ENCODE measurements at places on chromosomes 1 and 21.
A peak's percentile ranks its signal among the peaks of the same experiment; 100 is the strongest.

DNA sequence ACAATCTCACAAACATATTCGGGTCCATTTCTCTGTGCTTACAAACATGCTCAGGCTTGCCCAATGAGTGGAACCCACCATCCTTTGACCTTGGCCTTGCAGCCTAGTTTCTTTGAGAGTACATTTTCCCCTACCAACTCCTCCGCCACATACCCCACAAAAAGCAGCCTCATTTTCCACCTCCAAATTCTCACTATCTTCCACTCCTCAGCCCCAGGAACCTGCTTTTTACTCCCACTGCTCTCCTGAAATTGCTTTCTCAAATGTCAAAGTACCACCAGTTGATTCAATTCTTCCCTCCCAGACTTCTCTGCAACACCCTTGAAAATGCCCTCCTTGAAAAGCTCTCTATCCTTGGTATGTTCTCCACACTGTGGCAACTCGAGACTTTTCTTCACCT lies 103.8 kb downstream of the RUNX1 start:
- no peak for DNase-seq

DNA sequence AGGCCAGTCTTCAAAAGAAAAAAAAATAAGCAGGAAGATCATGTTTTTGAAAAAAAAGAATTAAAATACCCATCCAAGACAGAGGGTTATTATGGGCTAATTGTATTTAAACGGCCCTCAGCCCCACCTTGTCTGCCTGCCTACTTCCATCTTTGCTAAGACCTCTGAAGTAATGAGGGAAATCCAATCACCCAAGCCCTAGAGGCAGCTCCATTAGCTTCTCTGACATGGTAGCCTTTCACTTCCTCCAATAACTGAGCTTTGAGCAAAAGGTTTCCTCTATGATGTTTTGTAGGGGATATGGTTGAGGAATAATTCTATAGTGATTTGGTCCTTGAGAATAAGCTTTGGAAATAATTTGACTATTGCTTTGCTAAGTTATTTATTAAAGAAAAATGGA lies 178.2 kb upstream of the SGIP1 start:
- no peak for DNase-seq

DNA sequence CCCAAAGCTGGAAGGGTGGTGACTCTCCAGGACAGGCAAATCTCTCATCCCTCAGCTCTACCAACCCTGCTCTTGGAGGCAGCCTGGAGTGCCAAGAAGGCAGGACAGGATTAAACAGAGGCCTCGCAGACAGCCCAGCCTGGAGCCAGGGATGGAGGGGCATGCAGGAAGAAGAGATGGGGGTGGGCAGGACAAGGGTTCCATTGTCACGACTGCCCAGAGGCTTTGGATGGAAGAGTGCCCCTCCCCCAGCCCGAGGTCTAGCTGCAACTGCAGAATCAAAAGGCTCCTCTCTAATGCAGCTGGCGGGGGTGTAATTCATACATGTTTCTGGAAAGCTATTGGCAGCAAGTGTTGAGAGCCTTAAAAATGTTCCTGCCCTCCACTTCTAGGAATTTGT lies 8.8 kb downstream of the RAB7B start:
- DNase-seq: no peak

- DNase-seq: peak; percentile 4
These were observed 86.9 kb upstream of the GORAB start for GRCh38 chr1:170445096-170445495.

GRCh38 chr1:106755682-106756406 lies 300.6 kb upstream of the PRMT6 start:
- DNase-seq: no peak

DNA sequence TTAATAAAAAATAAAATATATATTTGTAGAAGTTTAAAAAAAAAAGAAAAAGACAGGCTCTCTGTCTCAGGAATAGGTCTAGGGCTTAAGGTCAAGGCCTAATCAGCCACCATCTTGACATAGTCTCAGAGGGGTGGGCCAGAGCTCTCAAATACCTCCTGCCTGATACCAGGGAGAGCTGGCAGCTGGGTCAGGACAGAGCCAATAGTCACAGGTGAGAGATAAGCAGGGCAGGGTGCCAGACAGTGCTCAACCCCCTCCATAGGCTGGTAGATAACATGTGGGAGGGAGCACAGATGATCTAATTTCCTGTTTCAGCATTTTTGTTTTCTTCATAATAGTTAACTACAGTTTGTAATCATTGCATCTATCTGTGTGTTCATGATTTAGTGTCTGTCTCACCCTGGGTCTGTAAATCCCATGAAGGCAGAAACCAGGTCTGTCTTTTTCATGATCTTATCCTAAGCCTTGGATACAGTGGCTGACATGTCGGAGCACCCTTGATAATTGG lies 152.0 kb upstream of the GRIK3 start:
- DNase-seq: peak; percentile 1

DNA sequence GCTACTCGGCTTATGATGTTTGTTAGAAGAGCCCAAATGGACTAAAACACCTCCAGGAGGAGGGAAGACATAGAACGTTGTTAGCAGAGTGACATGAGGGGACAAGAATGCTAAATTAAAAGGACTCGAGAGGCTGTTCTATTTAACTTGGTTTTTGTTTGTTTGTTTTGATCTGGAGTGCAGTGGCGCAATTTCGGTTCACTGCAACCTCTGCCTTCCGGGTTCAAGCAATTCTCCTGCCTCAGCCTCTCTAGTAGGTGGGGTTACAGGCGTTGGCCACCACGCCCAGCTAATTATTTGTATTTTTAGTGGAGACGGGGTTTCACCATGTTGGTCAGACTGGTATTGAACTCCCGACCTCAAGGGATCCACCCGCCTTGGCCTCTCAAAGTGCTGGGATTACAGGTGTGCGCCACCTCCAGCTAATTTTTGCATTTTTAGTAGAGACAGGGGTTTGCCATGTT lies 5.1 kb upstream of the HNRNPU start:
- no peak for DNase-seq

GRCh38 chr1:78277253-78277652 lies 213.5 kb upstream of the PTGFR start:
- peak; percentile 46 for DNase-seq

DNA sequence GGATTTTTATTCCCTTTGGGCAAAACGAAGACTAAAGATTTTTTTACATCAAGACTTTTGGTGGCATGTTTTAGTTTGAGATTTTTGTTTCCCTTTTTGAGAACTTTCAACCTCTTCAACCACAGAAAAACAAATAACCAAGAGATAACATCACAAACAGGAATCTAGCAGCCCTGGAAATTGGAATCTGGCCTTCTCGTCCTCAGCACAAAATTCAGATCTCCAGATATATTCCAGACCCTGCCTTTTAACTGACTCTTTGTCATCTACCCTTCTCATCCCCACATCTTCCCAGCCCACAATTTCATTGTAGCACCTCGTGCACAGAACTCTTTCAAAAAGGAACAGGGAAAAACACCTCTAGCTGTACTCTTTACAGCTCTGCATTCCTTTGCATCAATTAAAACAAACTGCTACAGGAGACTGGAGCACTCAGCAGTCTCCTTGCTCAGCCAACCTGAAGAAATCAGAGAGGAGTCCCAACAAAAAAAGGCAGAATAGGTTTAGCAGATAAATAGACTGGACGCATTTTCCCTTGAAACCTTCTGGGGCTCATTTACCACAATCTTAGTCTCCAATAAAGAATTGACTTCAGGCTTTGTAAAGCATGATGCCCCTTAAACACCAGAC lies 251.0 kb downstream of the TTLL7 start:
- no peak for DNase-seq

GRCh38 chr1:35287807-35288640 lies 19.5 kb downstream of the ZMYM4 start:
- no peak for DNase-seq

GRCh38 chr1:240906477-240906876 lies 294.5 kb upstream of the GREM2 start:
- DNase-seq: no peak

- DNase-seq: no peak
These were observed 681.0 kb upstream of the ADAMTS5 start for GRCh38 chr21:27647921-27648320.

DNA sequence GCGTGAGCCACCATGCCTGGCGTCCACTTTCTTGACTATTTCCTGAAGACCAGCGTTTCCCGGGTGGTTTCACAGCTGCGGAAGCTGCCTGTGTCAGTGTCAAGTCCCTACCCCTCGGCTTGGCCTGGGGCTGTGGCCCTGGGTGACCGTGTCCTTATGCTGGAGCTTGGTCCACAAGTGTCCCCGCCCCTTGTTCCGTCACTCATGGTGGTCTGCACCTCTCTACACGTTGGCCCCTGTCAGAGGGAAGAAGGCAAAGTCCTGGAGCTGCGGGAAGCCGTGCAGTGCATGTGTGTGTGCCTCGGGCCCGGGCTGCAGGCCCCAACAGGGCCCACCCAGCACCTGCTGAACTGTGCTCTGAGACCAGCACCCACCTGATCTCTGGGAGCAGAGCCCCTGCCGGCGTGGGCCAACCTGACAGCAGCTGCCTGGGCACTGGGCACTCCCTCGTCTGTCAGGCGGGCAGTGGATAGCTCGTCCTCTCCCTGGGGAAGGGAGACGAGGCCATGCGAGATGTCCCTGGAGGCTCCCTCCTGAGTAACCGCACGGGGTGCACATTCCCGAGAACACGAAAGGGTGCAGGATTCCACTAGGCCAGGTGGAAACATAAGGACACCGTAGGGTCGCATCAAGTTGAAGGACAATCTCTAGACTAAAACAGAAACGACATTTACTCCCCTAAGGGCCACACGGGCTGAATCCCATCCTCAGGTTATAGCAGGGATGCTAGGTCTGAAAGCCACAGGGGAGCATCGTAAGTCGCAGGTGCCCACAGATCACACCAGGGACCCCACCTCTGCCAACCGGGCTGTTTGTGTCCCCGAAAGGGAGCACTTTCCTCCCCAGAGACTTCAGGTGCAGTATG lies 2.4 kb upstream of the C1orf159 start:
- DNase-seq: no peak

DNA sequence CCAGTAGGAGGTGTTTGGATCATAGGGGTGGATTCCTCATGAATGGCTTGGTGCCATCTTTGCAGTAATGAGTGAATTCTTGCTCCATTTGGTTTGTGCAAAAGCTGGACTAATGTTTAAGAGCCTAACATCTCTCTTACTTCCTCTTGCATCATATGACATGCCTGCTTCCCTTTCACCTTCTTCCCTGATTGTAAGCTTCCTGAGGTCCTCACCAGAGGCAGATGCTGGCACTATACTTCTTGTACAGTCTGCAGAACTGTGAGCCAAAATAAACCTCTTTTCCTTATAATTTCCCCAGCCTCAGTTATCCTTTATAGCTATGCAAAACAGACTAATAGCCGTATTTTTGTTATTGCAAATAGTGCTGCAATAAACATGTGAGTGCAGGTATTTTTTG lies 8.1 kb downstream of the PRSS38 start:
- no peak for DNase-seq

DNA sequence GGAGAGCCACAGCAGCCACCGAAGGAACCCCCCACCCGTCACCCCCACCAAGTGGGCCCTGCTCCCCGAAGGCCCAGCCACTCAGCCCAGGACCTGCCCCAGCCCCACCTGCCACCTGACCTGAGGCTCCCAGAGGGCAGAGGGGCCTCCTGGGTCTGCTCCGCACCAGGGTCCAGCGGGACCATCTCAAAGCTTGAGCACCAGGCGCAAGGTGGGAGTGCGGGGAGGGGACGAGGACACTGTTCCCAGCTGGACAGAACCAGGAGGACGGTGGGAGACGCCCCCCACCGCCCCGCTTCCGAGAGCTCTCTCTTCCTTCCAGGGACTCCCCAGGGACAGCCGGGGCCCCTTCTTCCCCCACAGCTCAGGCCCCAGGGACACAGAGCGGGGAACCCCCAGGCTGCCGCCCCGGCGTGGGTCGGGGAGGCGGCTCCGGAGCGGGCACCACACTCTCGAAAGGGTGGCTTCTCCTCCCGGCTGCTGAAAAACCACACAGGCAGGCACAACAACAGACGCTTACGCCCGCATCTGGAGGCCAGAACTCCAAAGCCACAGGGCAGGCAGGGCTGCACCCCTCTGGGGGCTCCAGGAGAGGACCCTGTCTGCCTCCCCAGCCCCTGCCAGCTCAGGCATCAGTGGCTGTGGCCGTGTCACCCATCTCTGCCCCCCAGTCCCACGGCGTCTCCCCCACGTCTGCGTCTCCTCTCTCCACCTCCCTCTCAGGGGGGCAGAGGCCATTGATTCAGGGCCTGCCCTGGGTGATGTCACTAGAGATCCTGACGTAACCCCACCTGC lies 1.9 kb upstream of the TTLL10 start:
- DNase-seq: no peak

DNA sequence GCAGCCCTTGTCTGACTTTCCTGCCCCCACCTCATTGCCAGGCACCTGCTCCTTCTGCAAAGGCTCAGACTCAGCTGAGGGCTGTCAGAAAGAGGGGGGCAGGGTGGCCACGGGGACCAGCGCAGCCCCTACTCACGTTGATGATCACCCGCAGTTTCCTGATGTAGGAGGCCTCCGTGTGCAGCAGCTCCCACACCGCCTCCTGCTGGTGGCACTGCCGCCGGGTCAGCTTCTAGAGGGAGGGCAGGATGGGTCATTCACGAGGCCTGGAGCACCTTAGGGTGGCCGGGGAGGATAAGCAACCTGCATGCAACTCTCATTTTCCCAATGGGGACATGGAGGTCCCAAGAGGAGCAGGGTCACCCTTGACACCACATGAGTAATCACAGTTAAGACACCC lies 6.4 kb upstream of the TNFRSF25 start:
- no peak for DNase-seq

GRCh38 chr1:192579010-192579738 lies 3.6 kb downstream of the RGS1 start:
- peak; percentile 44 for DNase-seq

DNA sequence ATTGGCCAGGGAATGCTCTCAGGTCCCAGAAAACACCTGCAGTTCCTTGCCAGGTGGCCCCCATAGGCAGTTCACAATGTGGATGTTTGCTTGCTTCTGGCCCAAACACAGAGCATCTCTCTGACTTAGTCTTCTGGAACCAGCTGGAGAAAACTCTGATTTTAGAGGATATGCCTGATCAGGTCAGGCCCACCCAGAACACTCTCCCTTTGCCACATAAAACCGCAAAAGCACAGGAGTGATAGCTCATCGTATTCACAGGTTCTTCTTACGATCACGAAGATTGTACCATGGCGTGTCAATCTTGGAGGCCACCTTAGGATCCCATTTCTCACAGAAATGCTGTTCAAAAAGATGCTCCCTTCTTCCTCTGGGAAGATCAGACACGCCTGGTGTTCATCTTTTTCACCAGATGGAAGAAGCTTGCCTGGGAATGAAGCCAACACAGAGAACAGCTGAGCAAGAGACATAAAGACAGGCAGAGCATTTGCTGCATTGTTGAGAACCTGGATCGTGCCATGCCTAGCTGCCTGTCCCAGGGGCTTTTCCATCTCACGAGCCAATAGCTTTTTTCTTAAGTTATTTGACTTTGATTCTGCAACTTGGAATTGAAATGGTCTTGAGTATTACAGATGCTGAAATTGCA lies 11.6 kb upstream of the CD247 start:
- no peak for DNase-seq

DNA sequence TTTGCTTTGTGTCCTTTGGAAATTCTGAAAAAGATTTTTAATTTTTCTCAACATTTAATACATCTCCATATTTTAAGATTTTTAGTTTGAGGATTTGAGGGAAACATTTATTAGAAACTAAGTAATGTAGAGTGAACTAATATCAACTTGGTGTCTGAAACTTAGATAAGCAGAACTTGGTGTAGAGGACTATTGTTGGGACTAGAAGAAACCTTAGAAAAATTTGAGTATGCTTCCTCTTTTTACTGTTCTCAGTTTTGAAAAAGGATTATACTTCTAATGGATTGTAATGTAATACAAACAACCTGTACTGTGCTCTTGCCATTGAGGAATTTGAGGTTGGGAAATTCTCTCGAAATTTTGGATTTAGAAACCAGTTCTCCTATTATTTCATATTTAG lies 2.4 kb downstream of the FNBP1L start:
- no peak for DNase-seq

Data from suppressor macrophage (primary cell).